ENCODE measurements at places on chromosomes 13 and 19. TPM values are rescaled to one million over a fixed set of nuclear protein-coding genes. Genes with fewer than 3 reads are reported as not detected.

- H3K36me3 ChIP-seq, result no peaks in the 10 kb centered on the region
- H3K27me3 ChIP-seq, result no peaks in the 10 kb centered on the region
- no peak overlapping the region for H3K4me3 ChIP-seq
- no peak for DNase-seq
- H3K27ac ChIP-seq, result no peak overlapping the region
These were observed 290.0 kb downstream of the KCTD12 start for GRCh38 chr13:76596216-76596615.

DNA sequence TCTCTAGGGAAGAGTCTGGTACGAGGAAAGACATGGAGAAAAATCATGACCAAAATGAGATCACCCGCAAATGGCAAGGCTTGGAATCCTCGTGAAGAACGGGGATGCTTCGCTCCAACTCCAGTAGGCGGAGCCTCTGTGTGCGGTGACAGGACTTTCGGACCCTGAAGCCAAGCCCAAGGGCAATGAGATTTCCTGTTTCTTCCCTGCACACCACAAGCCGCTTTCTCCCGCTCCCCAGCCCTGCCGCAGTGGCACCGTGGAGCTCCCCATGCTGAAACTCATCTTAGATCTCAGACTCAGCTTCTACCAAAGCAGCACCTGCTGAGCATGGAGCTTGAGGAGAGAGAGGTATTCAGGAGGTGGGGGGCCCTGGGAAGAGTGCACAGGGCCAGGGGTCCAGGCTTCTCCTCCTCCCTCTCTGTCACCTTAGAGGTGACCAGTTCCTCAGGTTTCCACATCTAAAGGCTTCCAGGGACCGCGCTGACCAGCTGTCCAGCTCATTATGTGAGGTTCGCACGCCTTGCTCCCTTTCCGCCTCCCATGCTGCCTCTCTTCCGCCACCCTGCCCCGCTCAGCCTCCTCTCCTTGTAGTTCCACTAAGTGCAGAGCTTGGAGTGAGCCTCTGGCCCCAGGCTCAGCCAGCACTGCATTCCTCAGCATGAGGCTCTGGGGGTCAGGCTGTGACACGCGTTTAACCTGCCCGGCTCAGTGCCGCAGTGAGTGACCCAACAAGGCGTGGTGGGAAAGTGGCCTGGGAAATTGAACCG is 153.8 kb upstream of the SOX1 start:
- no peaks in the 10 kb centered on the region for H3K36me3 ChIP-seq
- no peak for DNase-seq
- H3K4me3 ChIP-seq, result no peak overlapping the region
- no peaks in the 10 kb centered on the region for H3K27me3 ChIP-seq
- H3K27ac ChIP-seq, result no peak overlapping the region

DNA sequence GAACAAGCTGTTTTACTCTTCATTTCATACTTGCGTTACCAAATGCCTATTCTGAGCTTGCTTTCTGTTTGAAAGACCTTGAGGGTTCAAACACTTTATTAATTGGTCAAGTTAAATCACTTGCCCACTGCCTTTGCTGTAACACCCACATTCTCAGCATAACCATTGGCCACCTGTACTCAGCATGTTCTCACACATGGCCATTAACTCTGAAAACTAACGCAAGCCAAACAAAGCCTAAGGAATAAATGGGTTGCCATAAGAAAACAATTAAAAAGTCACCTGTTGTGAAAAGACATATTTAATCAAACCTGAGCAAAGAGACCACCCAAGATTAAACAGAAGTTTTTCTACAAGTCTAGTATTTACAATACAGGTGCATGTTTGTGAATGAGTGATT is 517.2 kb upstream of the SPRY2 start:
- no peak overlapping the region for H3K4me3 ChIP-seq
- no peak for DNase-seq
- no peaks in the 10 kb centered on the region for H3K27me3 ChIP-seq
- H3K27ac ChIP-seq, result no peak overlapping the region
- no peaks in the 10 kb centered on the region for H3K36me3 ChIP-seq

DNA sequence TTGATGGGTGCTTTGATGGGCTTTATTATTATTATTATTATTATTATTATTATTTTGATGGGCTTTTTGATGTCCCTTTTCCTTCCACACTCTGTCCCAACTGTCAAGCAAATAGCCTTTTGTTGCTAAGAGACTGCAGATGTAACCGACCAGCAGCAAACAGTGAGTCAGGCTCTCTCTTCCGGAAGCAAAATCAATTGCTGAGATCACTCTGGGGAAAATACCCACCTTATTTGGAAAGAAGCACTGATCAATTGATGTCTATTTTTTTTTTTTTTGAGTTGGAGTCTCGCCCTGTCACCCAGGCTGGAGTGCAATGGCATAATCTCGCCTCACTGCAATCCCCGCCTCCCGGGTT is 2.9 kb downstream of the LDLR start:
- no peaks in the 10 kb centered on the region for H3K27me3 ChIP-seq
- no peak overlapping the region for H3K4me3 ChIP-seq
- H3K4me1 ChIP-seq, result peaks cover 77% of the 10 kb centered on the region
- H3K36me3 ChIP-seq, result no peaks in the 10 kb centered on the region

DNA sequence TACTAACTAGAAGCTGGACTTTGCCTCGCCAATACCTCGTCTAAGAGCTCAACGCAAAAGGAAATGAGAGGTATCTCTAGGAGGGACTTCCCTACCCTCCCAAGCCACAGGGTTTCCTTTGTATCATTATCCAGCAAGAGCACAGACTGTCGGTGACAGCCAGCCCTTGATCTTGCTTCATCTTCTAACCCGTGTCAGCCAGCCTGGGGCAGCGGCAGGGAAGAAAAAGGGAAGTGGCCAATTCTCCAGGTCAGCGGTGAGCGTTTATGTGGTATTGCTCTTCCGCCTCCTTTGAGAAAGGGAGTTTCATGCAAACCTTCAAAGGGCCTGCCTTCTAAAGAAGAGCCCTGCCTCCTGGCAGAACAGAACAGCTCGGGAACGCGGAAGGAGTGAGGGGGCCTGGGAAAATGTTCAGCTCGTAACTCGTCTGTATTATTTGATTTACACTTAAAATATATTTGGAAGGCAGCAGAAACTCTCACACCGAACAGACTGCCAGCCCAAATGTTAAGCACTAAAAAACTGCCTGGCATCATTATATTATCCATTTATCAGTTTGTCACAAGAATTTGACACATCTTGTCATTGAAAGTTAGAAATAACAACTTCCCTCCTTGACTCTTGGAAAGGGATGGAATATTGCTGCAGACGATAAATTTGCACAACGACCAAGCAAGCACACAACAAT is 41.8 kb downstream of the EFNB2 start:
- H3K4me3 ChIP-seq, result no peak overlapping the region
- H3K27me3 ChIP-seq, result peaks cover 18% of the 10 kb centered on the region
- DNase-seq, result no peak
- no peak overlapping the region for H3K27ac ChIP-seq

DNA sequence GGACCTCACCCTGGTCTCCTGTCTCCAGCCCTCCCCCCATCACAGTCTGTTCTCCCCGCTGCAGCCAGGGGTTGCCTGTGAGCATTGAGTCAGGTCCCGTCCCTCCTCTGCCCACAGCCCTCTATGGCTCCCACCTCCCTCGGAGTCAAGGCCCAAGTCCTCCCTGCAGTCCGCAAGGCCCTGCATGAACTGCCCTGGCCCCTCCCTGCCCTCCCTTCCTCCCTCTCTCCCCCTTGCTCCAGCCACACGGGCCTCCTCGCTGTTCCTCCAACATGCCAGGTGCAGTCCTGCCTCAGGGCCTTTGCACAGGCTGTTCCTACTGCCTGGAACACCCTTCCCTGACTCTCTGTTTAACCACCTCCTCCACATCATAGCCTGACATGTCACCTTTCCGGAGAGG is 2.8 kb downstream of the TINCR start:
- no peaks in the 10 kb centered on the region for H3K4me1 ChIP-seq
- DNase-seq, result no peak
- no peaks in the 10 kb centered on the region for H3K36me3 ChIP-seq
- H3K27ac ChIP-seq, result no peak overlapping the region
- peaks cover 15% of the 10 kb centered on the region for H3K27me3 ChIP-seq

DNA sequence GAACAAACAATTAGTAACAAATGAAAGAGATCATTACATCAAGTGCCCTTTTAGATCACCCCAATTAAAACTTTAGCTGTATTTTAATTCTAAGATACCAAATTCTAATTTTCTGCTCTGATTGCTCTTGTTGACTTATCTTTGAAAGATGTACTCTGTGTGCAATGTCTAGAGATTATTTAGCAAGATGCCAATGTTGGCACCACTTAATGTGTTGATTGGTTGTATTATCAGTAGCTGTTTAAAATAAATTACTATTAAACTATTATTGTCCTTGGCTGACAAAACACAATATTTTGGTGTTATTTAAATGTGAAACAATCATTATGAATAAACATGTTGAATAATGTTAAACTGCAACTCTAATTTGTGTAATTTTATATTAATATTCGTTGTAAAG is 386.0 kb downstream of the DACH1 start:
- H3K27me3 ChIP-seq, result no peaks in the 10 kb centered on the region
- no peaks in the 10 kb centered on the region for H3K4me1 ChIP-seq
- H3K27ac ChIP-seq, result no peak overlapping the region
- H3K4me3 ChIP-seq, result no peak overlapping the region
- DNase-seq, result no peak

- H3K4me3 ChIP-seq, result no peak overlapping the region
- no peak overlapping the region for H3K27ac ChIP-seq
- no peaks in the 10 kb centered on the region for H3K27me3 ChIP-seq
- no peaks in the 10 kb centered on the region for H3K36me3 ChIP-seq
These were observed 11.1 kb upstream of the GTF2F2 start for GRCh38 chr13:45109102-45109720.

Gene ZNF426
- total RNA-seq, result 17.3 TPM

- H3K4me1 ChIP-seq, result peaks cover 3% of the 10 kb centered on the region
- DNase-seq, result peak; percentile 44
- no peak overlapping the region for H3K4me3 ChIP-seq
These were observed 9.7 kb upstream of the USE1 start for GRCh38 chr19:17205237-17206140.

Gene TINCR
- 1.6 TPM for total RNA-seq

- H3K27me3 ChIP-seq, result no peaks in the 10 kb centered on the region
- DNase-seq, result no peak
- H3K27ac ChIP-seq, result no peak overlapping the region
- no peak overlapping the region for H3K4me3 ChIP-seq
- no peaks in the 10 kb centered on the region for H3K36me3 ChIP-seq
These were observed 34.2 kb downstream of the THSD1 start for GRCh38 chr13:52371736-52372247.

DNA sequence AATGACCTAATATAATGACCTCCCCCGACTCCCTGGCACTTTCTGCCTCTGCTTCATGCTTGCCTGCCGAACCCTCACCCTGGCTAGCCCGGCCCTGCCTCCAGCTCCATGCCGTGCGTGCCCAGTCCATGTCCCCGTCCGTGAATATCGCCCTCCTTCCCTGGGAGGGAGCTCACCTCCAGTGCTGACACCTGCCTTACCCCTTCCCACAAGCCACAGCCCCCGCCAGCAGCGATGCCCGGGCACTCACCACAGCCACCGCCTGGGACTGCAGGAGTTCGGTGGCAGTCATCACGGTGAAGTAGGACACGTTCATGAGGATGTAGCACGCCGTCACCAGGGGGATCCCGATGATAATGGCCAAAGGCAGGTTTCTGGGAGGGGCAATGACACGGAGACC is 10.0 kb downstream of the SLC7A9 start:
- H3K27ac ChIP-seq, result no peak overlapping the region
- no peaks in the 10 kb centered on the region for H3K27me3 ChIP-seq
- no peaks in the 10 kb centered on the region for H3K4me1 ChIP-seq
- no peaks in the 10 kb centered on the region for H3K36me3 ChIP-seq
- no peak for DNase-seq

GRCh38 chr13:68850160-68850559 is 1257.5 kb upstream of the ATXN8OS start:
- no peak overlapping the region for H3K4me3 ChIP-seq
- no peaks in the 10 kb centered on the region for H3K36me3 ChIP-seq
- no peak overlapping the region for H3K27ac ChIP-seq
- DNase-seq, result no peak
- H3K4me1 ChIP-seq, result no peaks in the 10 kb centered on the region

- DNase-seq, result no peak
- H3K36me3 ChIP-seq, result no peaks in the 10 kb centered on the region
- H3K4me1 ChIP-seq, result no peaks in the 10 kb centered on the region
- no peak overlapping the region for H3K4me3 ChIP-seq
These were observed 375.3 kb downstream of the MTUS2 start for GRCh38 chr13:29195456-29195855.

Gene PALM3
- not detected for total RNA-seq

Gene KCNJ14
- 1.2 TPM for total RNA-seq

Gene PLIN3
- 28.3 TPM for total RNA-seq

DNA sequence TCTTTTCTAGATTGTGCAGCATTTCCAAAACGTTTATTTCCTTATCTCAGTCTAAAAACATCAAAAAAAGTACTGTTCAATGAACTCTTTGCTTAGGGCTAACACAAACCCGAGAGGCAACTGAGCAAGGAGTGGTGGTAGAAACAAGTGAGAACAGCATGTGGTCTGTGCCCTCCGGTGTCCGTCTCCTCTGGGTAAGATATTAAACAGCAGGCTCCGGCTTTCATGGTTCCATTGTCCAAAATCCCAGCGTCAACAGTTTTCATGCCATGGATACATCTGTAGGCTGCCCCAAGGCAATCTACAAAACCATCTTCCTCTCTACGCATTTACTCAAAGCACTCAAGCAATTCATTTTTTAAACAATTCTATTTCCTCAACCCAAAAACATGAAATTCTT is 22.8 kb downstream of the DCLK1 start:
- H3K27ac ChIP-seq, result no peak overlapping the region
- no peaks in the 10 kb centered on the region for H3K36me3 ChIP-seq
- no peaks in the 10 kb centered on the region for H3K27me3 ChIP-seq
- no peaks in the 10 kb centered on the region for H3K4me1 ChIP-seq

Gene DCT
- 0.16 TPM for total RNA-seq

GRCh38 chr13:41788552-41788951 is 172.4 kb downstream of the VWA8 start:
- H3K4me1 ChIP-seq, result no peaks in the 10 kb centered on the region
- H3K27me3 ChIP-seq, result no peaks in the 10 kb centered on the region
- H3K27ac ChIP-seq, result no peak overlapping the region

DNA sequence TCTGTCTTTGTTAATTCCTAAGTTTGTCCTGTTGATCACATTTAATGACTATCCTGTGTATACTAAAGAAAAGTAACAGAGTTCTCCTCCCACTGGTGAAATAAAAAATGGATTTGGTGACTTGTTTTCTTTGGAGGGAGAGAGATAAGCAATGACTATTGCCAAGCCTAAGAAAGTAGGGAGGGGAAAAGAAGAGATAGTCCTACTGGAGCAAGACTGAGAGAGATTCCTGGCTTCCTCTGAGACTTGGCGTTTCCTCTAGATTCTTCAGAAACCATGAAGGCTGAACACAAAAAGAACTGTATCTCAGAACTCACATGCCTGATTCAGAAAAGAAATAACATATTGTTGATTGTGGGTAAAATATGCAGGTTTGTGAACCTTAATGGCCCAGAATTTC is 406.5 kb downstream of the FOXO1 start:
- no peak for DNase-seq
- no peaks in the 10 kb centered on the region for H3K27me3 ChIP-seq
- no peaks in the 10 kb centered on the region for H3K4me1 ChIP-seq
- no peak overlapping the region for H3K4me3 ChIP-seq
- H3K27ac ChIP-seq, result no peak overlapping the region

- no peaks in the 10 kb centered on the region for H3K27me3 ChIP-seq
- H3K4me1 ChIP-seq, result no peaks in the 10 kb centered on the region
- H3K27ac ChIP-seq, result no peak overlapping the region
- H3K36me3 ChIP-seq, result no peaks in the 10 kb centered on the region
- no peak for DNase-seq
These were observed 157.0 kb upstream of the FNDC3A start for GRCh38 chr13:48818495-48819356.

Gene ZNF491
- total RNA-seq, result 3.8 TPM

Gene GAPDHS
- total RNA-seq, result not detected

GRCh38 chr13:108322206-108322824 is 52.8 kb downstream of the TNFSF13B start:
- no peak overlapping the region for H3K27ac ChIP-seq
- no peaks in the 10 kb centered on the region for H3K36me3 ChIP-seq
- no peaks in the 10 kb centered on the region for H3K27me3 ChIP-seq
- H3K4me3 ChIP-seq, result no peak overlapping the region

All from natural killer cell (primary cell).